ENCODE measurements at places on chromosomes 1 and 21. TPM values are rescaled to one million over a fixed set of nuclear protein-coding genes. Genes with fewer than 3 reads are reported as not detected.

TBX15 gene
- total RNA-seq, result not detected

CELA3B gene
- not detected for total RNA-seq

MYOM3 gene
- not detected for total RNA-seq

KRTAP7-1 gene
- not detected for total RNA-seq

RHEX gene
- total RNA-seq, result not detected

GUCA2A gene
- not detected for total RNA-seq

CDA gene
- total RNA-seq, result not detected

OR2T33 gene
- total RNA-seq, result not detected

TSTD1 gene
- 60.7 TPM for total RNA-seq

NGF gene
- total RNA-seq, result not detected

CRYAA gene
- total RNA-seq, result not detected

PLEKHA6 gene
- not detected for total RNA-seq

HSPA6 gene
- 0.12 TPM for total RNA-seq

ACOT11 gene
- 0.53 TPM for total RNA-seq

Data from activated naive CD4-positive, alpha-beta T cell treated with anti-CD3 and anti-CD28 coated beads, Interleukin-2, amount 10 ng/mL, durations not matched to agents 5 hours and 36 hours (primary cell).